Natural killer cell (primary cell): ENCODE measurements at places on chromosomes 3 and 15. TPM values are rescaled to one million over a fixed set of nuclear protein-coding genes. Genes with fewer than 3 reads are reported as not detected.
A peak's percentile ranks its signal among the peaks of the same experiment; 100 is the strongest.

The MYZAP gene
- total RNA-seq, result not detected

The PIF1 gene
- total RNA-seq, result 6.2 TPM

The C3orf85 gene
- not detected for total RNA-seq

GRCh38 chr3:155995525-155996370 is 124.6 kb upstream of the KCNAB1 start:
- no peak for DNase-seq

DNA sequence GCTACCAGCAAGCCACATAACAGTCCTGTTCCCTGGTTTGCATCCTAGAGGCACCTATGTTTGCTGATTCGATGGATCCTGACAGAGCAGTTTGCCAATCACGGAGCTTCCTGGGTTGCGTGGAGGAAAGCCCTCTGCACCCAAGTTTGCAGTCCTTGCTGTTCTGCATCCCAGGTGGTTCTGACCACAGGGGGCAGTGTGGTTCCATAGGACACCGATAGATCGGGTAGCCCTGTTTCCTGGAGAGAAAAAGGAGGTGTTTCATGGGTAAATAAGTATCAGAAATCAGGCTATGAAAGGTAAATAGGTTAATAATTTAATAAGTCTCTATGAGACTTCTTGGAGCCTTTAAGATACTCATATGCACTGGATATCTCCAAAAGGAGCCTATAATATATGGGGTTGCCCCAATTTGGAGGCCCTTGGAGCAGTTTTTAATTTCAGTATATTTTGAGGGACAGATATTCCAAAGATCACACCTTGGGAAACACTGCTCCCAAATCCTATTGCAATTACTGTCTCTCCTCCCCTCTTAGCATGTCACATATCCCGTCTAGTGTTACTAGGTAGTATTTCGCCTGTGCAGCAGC is 194.6 kb upstream of the TPM1 start:
- peak; percentile 61 for DNase-seq

- no peak for DNase-seq
These were observed 247.6 kb upstream of the SOX2 start for GRCh38 chr3:181464033-181464694.

- DNase-seq, result no peak
These were observed 78.9 kb upstream of the ZNF280D start for GRCh38 chr15:56812221-56812620.

DNA sequence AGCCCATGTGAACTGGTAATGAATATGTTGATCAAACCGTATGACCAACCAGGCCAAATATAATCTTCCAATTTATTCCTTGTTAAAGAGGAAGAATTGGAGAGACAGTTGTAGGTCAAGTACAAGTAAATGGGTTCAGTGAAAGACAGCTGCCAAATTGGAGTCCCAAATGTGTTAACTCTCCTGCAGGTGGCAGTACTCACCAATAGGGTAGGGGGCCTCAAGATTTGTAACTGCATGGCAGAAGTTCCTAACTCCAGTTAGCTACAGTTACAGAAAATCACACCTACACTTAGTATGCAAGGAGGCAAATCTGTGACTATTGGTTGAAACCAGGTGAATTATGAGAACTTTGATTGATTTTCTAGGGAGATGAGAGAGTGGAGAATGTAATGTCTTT is 278.0 kb downstream of the ZBBX start:
- no peak for DNase-seq

GRCh38 chr15:38520035-38520434 is 44.6 kb downstream of the RASGRP1 start:
- DNase-seq, result no peak

DNA sequence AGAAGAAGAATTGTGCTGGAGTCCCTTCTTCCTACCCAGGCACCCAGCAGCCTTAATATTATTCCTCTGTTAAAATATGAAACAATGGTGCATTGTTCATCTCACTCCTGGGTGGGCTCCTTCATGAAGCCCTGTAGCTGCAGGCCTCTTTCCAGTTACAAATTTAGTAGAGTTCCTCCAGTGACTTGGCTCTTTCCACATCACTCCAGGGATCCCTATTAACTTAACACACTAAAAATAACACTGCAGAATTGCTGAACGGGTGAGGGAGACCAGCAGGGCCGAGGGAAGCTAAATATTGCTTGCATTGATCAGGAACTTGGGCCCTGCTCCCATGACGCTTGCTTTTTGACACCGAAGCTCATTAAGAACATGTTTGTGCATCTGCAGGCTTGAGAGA is 142.3 kb downstream of the PDCD6IP start:
- DNase-seq, result no peak

DNA sequence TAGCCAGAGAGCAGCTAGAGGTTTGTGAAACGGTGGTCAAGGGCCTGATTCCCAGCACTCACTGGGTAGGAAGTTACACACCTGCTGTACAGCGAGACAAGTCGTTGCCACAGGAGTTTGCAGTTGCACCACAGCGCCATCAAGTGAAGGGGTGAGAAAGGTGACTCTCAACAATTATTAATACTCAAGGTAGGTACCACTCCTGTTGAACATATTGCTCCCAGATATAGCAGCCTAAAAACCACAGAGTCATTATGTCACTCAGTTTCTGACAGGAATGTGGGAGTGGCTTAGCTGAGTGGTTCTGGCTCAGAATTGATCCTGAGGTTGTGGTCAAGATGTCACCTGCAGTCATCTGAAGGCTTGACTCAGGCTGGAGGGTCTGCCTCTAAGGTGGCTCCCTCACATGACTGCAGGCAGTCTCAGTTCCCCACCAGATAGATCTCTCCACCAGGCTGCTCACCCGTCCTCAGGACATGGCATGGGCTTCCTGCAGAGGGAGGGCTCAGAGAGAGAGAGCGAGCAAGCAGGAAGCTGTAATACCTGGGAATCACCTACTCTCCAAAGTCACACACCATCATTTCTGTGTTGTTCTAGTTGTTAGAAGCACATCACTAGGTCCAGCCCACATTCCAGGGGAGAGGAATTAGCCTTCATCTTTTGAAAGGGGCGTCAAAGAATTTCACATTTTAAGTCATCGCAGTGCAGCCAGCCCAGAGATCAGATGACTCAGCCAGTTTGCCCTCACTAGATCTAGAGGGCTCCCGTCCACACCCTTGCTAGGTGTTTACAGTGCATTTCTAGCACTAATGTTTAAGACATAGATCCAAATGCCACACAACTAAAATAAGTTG is 17.0 kb upstream of the ANO10 start:
- DNase-seq, result no peak

DNA sequence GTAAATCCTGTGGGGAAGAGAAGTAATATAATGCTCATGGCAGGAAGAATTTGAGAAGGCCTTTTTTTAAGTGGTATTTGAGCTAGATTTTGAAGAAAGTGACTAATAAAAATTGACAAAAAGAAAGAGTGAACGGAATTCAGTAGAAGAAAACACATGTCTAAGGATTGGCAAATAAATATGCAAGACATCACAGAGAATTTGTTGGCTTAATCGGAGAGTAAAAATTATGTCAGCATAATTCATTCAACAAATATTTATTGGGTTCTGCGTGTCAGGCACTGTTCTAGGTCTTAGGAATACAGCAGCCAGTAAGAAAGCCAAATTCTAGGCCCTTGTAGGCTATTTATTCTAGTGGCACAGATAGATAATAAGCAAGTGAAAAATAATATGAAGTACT is 33.6 kb upstream of the LEKR1 start:
- no peak for DNase-seq

- no peak for DNase-seq
These were observed 69.3 kb upstream of the RPL35A start for GRCh38 chr3:197880491-197881269.

GRCh38 chr3:187181454-187182170 is 15.7 kb upstream of the RTP1 start:
- no peak for DNase-seq

- DNase-seq, result no peak
These were observed 10.0 kb downstream of the BHLHE40 start for GRCh38 chr3:4988983-4989834.

- no peak for DNase-seq
These were observed 36.1 kb upstream of the EPHB3 start for GRCh38 chr3:184525337-184526087.
